NCI-H1105 (cell line): ENCODE measurements at places on chromosomes 2 and 18.

DNA sequence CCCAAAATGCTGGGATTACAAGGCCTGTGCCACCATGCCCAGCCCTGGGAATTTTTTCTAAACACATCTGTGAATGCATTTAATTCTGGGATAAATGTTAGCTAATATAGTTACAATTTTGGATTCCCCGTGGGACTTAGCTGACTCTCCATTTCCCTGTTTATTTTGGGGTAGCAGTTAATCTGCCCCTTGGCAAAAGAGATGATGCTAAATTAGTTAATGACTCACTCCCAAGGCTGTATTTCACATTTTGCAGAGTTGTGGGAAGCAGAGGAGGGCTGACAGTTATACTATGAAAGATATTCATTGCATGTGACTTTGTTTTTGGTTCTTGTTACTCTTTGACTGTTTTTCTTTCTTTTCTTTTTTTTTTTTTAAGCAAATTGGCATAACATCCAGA, 3.2 kb downstream of the MTHFD2 start:
- DNase-seq, result no peak

GRCh38 chr2:28681158-28681571, 70.5 kb upstream of the PPP1CB start:
- DNase-seq, result no peak

- DNase-seq, result no peak
Observed at GRCh38 chr2:214019973-214020345, 390.9 kb upstream of the VWC2L start.

- no peak for DNase-seq
Observed at GRCh38 chr2:214217599-214217998, 193.3 kb upstream of the VWC2L start.

GRCh38 chr2:222548992-222549391, 106.9 kb downstream of the FARSB start:
- DNase-seq, result no peak

- no peak for DNase-seq
Observed at GRCh38 chr2:163656622-163657280, 79.1 kb downstream of the FIGN start.
